ENCODE measurements at places on chromosomes 1 and 21.

GRCh38 chr1:66243548-66244130 lies 290.3 kb upstream of the SGIP1 start:
- DNase-seq = no peak

GRCh38 chr1:74195339-74195738 lies 2.6 kb downstream of the LRRIQ3 start:
- DNase-seq = no peak

- DNase-seq = no peak
Observed at GRCh38 chr21:41398831-41399230, 27.2 kb upstream of the MX1 start.

DNA sequence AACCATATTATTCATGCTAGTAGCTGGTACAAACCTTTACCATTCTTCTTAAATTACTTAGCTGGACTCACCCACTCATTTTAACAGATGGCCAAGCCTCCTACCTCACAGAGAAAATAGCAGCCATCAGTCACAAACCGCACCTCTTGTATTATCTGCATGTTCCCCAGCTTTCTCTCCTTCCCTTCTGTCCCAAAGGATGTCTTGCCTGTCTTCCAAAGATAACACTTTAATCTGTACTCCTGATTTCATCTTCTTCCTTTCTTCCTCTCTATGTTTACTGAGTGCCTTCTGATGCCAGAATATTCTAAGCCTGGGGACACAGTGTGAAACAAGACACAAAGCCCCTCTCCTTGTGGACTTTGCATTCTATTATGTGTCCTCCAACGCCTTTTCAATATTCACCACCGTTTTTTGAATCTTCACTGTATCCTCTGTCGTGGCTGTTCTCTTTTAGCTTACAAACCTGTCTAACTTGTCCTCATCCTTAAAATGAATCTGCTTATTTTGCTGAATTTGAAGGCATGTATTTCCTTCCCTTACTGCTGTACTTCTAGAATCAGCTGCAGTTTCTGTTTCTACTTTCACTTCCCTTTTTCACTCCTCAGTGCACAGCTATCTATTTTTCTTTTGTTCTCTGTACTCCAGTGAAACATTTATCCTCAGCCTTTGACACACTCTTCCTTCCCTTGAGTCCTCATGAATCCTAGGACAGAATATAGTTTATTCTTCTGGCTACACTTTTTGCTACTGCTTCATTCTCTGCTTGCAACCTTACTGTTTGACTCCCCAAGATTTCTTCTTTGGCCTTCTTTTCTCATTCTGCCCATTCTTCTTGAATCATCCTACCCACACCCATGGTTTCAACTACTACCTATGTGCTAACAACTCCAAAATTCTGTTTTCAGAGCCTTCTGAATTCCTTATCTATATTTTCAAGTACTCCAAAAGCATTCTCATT lies 216.9 kb upstream of the SAMSN1 start:
- no peak for DNase-seq

GRCh38 chr1:63199706-63200335 lies 122.5 kb upstream of the FOXD3 start:
- no peak for DNase-seq

Data from brain pericyte (primary cell).